ENCODE measurements at places on chromosomes 3 and 15. TPM values are rescaled to one million over a fixed set of nuclear protein-coding genes. Genes with fewer than 3 reads are reported as not detected.

GRCh38 chr15:101013201-101013550, 94.0 kb downstream of the LRRK1 start:
- no peak for DNase-seq

- DNase-seq = no peak
These were observed 16.5 kb downstream of the SEMA7A start for GRCh38 chr15:74417225-74417624.

DNA sequence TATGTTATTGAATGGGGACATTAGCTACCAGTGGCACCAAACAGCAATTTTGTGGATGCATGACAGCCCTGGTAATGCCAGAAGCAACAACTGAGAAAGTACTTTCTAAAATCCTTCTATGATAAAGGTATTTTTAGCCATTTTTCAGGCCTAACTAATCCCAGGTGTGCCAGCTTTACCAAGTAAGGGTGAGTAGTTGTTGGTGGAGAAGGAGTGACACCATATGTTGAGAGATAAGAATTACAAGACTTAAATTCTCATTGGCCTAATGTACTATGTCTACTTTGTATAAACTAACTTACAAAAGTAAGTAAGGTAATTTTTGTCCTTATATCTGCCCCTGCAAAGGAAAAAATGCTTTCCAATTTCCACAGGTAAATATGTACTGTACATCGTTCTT, 4.1 kb upstream of the COX17 start:
- DNase-seq = no peak

DNA sequence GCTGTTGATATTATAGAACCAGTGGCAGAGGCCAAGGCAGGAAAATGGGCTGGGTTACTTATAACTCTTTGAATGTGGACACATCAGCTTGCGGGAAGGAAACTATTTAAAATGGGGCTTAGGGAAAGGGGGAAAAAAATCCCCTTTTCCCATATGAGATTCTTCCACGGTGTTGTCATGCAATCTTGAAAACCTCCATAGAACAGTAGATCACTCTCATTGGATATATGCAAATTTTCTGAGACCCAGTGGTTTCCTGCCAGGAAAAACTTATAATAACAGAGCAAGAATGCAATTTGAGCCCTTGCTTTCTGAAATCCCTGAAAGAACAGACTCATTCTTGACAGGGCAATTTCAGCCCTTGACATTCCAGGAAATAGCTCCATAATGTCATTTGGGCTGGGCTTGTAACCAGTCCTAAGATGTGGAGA, 31.1 kb downstream of the TMEM212 start:
- DNase-seq = no peak

DNA sequence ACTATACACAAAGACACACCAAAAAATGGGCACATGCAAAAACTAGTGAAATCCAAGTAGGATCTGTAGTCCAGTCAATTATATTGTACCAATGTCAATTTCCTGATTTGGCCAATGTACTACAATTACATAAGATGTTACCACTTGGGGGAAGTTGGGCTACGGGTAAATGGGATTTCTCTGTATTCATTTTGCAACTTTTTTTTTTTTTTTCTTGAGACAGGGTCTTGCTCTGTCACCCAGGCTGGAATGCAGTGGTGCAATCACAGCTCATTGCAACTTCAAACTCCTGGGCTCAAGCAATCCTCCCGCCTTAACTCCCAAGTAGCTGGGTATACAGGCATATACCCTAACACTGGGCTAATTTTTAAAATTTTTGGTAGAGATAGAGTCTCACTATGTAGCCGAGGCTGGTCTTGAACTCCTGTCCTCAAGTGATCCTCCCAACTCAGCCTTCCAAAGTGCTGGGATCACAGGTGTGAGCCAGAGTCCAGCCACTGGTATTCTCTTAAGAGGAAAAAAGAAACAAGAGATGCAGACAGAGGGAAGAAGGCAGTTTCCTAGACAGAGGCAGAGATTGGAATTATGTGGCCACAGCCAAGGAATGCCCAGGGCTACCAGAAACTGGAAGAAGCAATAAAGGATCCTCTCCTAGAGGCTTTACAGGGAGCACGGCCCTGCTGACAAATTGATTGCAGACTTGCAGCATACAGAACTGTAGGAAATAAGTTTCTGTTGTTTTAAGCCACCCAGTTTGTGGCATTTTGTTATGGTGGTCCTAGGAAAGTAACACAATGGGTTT, 33.3 kb downstream of the TFDP2 start:
- DNase-seq = no peak

GRCh38 chr3:112774293-112774926, 72.3 kb downstream of the CD200R1L start:
- DNase-seq = no peak

DNA sequence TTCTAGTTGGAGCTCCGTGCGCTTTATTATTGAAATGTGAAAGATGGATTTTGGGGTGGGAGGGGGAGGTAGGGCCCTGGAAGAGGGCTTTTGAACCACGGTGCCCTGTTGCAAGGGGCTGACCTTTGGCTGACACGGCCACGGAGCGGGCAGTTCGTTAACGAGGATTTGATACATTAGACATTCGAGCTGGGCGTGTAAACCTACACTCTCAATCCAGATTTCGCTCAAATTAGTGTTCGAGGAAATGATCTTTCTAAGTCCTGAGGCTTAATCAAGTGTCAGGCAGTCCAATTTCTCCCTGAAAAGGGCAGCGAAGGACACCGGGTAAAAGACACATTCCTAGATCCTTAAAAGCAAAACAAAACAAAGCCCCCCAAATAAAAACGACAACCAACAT, 13.0 kb downstream of the ZIC1 start:
- DNase-seq = no peak

GRCh38 chr3:172072543-172072942, 33.2 kb downstream of the FNDC3B start:
- DNase-seq = no peak

GRCh38 chr15:28246605-28247004, 75.4 kb downstream of the HERC2 start:
- no peak for DNase-seq

DNA sequence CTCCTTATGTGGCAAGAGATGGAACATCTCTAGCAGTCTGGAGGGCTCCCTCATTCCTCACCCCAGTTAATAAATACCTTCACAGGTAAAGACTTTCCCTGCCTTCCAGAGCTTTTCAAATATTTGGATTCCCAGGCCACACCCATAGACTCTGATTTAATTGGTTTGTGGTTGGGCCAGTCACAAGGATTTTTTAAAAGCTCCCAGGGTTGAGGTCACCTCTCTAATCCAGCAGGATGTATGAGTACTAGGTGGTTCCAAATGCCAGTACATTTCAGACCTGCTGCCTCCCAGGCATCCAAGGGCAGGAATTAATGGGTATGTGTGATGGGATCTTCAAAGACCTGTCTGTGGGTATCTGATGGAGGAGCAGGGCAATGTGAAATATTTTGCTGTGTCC, 312.8 kb downstream of the CLSTN2 start:
- DNase-seq = no peak

GPR15 gene
- not detected for total RNA-seq

TMEM45A gene
- total RNA-seq = 1.7 TPM

LNP1 gene
- 6.4 TPM for total RNA-seq

HEXA gene
- total RNA-seq = 67.0 TPM

C15orf62 gene
- 1.6 TPM for total RNA-seq

PIERCE2 gene
- 3.3 TPM for total RNA-seq

C2CD4A gene
- total RNA-seq = not detected

All from dorsolateral prefrontal cortex (tissue), 122 donors.